Activated T-helper 17 cell treated with anti-CD3 and anti-CD28 coated beads, Interleukin-2, amount 50 U/mL, for 72 hours (primary cell): ENCODE measurements at places on chromosomes 2 and 18. TPM values are rescaled to one million over a fixed set of nuclear protein-coding genes. Genes with fewer than 3 reads are reported as not detected.

ALPP gene
- total RNA-seq: not detected

POTEI gene
- total RNA-seq: not detected

SP5 gene
- 0.19 TPM for total RNA-seq

SATB2 gene
- 0.15 TPM for total RNA-seq

ABCG8 gene
- total RNA-seq: not detected

TRIM43 gene
- not detected for total RNA-seq

SGPP2 gene
- total RNA-seq: 17.0 TPM

TANC1 gene
- total RNA-seq: 1.7 TPM

ERFE gene
- total RNA-seq: not detected

PLEKHB2 gene
- 59.8 TPM for total RNA-seq

GRCh38 chr2:221002101-221002685 lies 569.9 kb downstream of the EPHA4 start:
- H3K36me3 ChIP-seq: no peaks in the 10 kb centered on the region
- no peak overlapping the region for H3K27ac ChIP-seq
- no peak for ATAC-seq
- H3K4me1 ChIP-seq: no peaks in the 10 kb centered on the region
- no peaks in the 10 kb centered on the region for H3K27me3 ChIP-seq

DNA sequence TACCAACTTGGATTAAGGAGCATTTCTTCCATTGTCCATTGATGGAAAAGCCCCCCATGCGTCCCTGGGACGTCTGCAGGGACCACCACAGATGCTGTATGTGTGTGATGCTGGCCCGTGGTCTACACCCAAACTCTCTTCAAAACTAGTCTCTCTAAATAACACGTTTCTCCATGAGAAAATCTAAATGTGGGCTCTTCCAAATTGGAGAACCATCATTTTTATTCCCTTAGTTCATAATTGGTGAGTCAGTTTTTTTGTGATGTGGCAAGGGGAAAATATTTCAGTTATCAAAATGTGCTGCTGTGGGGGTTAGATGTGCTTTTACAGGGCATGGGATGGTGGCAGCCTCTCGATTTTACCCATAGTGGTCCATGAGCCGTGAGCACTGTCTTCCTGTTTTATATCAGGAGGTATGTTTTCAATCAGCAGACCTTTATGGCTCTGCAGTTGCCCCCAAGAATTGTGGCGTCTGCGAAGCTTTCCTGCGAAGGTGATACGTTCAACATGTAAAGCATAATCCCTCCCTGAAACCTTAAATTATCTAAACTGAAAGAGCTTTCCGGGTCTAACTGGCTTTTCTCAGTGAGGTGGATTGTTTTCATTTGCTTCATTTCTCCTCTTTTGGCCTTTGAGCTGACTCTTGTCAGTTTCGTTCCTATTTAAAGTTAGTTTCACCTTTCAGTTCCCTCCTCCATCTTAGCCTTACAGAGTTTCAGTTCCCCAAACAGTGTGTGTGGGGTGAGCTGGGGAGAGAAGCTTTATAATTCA lies 78.4 kb downstream of the SETBP1 start:
- peak overlapping the region; percentile 73 for H3K4me3 ChIP-seq
- peak; percentile 91 for ATAC-seq
- peak overlapping the region; percentile 91 for H3K27ac ChIP-seq
- H3K27me3 ChIP-seq: no peaks in the 10 kb centered on the region
- no peaks in the 10 kb centered on the region for H3K36me3 ChIP-seq

DNA sequence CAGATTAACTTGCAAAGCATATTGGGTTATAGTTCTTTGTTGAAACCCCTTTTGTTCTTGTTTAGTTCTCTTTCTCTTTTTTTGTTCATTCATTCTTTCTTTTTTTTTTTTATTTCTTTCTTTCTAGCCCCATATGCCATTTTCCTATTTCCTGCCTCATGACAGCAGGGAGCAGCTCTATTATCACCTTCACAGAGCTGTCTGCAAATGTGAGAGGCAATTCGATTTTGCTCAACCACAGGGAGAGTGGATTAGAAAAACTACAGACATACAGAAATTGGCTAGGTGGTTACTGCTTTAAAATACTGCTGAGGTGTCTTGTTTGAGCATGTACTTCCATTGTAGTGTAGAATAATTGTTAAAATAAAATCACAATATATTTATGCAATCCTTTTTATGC lies 44.2 kb upstream of the TBR1 start:
- no peaks in the 10 kb centered on the region for H3K27me3 ChIP-seq
- H3K36me3 ChIP-seq: peaks cover 67% of the 10 kb centered on the region
- H3K4me1 ChIP-seq: no peaks in the 10 kb centered on the region

DNA sequence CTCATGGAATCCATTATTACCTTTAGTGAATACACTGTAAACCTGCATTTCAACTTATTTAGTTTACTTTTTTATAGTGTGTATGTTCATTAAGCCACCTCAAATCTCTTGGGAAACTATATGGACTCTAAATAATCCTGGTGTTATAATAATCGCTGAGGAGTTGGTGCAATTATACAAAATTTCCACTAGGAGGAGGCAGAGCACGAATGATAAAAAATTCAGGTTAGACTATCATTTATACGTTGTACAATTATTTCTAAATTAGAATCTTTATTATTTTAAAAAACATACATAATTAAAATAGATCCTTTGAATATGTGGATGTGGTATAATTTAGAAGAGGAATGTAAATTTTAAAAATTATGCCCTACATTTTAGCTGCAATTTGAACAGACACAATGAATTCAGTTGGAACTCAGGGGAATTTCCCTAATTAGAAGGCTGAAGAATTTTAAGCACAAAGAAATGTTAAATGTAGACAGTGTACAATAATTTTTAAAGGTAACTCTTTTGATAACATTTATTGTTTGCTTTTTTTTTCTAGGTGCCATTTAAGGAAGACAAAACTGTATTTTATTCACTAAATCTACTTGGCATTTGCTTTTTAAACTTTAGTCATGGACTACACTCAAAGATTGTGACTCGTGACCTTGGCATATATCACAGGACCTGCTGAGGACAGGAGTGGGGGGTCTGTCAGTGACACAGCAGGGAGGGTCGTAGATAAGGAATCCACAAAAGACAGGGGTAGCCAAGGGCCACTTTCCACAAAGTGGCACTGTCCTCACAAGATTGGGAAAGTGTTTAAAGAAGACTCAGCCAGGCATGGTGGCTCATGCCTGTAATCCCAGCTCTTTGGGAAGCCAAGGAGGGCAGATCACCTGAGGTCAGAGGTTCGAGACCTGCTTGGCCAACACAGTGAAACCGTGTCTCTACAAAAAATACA lies 45.5 kb downstream of the RAB12 start:
- no peak overlapping the region for H3K27ac ChIP-seq
- no peaks in the 10 kb centered on the region for H3K4me1 ChIP-seq
- no peak for ATAC-seq
- H3K4me3 ChIP-seq: no peak overlapping the region

DNA sequence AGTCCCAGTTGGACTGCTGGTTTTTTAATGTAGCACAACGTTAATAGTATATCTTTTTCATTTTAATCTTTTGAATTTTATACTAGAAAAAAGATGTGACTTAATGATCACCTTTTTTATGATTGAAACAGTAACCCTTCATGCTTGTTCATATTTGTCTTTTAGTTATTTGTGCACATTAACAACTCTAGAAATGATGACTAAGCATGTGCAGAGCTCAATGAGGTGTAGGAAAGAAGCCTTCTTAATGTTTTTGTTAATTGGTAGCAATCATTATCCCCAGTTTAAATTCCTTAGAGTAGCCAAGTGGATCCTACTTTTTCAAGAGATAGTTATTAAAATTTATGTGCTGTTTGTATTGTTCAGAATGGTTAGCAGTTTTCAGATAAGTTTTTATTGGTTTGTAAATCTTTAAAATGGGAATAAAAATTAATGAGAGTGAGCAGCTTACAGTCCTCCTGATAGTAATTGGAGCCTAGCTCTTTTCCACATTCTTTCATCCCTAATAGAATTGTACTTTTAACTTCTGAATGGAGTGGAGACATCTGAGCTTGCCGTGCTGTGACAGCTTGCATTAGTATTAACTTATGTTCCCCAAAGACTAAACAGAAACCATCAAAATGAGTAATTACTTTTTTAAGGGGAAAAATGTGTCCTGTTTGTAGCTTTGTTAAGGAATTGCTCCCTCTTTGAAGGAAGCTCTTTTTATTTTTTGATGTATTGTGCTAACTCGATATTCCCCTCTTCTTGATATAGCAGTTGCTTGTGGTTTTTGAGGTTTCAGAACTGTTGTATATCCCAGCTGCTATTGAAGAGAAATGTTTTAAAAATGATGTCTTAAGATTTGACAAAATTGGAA lies 17.3 kb downstream of the PIK3C3 start:
- H3K36me3 ChIP-seq: peaks cover 93% of the 10 kb centered on the region
- peak overlapping the region; percentile 15 for H3K27ac ChIP-seq
- H3K4me1 ChIP-seq: peaks cover 16% of the 10 kb centered on the region
- no peak for ATAC-seq
- H3K27me3 ChIP-seq: no peaks in the 10 kb centered on the region

DNA sequence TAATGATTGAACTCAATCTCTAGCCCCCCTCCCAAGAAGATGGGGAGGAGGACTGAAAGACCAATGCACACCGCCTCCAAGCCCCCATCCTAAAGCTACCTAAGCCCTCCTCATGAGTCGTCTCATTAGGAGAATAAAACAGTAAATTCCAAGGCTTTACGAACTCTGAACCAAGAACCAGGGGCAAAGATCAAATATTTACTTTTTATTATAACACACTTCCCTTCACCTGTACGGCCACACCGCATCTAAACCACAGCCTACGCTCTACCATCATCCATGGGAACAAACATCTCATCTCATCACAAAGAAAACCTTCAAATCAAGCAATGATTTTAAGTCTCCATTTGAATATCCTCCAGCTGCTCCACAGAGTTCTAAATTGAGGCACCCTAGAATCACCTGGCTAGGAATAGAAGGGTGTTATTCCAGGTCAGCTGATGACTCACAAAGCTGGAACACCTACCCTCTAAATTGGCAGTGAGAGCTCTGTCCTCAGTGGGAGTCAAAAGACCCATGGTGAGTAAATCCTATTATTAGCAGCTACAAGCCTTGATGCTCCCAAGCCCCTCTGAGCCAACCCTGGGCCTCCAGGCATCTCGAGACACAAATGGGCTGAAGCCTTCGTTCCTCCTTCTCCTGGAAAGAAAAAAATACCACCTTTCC lies 45.6 kb upstream of the BZW1 start:
- ATAC-seq: no peak
- peaks cover 7% of the 10 kb centered on the region for H3K27me3 ChIP-seq
- peak overlapping the region; percentile 88 for H3K27ac ChIP-seq
- peak overlapping the region; percentile 54 for H3K4me3 ChIP-seq

GRCh38 chr2:167595839-167596471 lies 651.4 kb downstream of the STK39 start:
- H3K4me3 ChIP-seq: no peak overlapping the region
- ATAC-seq: no peak
- no peaks in the 10 kb centered on the region for H3K36me3 ChIP-seq
- H3K4me1 ChIP-seq: no peaks in the 10 kb centered on the region

- no peaks in the 10 kb centered on the region for H3K36me3 ChIP-seq
- H3K4me1 ChIP-seq: no peaks in the 10 kb centered on the region
- no peak overlapping the region for H3K27ac ChIP-seq
- no peak for ATAC-seq
- H3K27me3 ChIP-seq: peaks cover 3% of the 10 kb centered on the region
- H3K4me3 ChIP-seq: no peak overlapping the region
Measured at GRCh38 chr2:221336967-221337366, 235.1 kb downstream of the EPHA4 start.

DNA sequence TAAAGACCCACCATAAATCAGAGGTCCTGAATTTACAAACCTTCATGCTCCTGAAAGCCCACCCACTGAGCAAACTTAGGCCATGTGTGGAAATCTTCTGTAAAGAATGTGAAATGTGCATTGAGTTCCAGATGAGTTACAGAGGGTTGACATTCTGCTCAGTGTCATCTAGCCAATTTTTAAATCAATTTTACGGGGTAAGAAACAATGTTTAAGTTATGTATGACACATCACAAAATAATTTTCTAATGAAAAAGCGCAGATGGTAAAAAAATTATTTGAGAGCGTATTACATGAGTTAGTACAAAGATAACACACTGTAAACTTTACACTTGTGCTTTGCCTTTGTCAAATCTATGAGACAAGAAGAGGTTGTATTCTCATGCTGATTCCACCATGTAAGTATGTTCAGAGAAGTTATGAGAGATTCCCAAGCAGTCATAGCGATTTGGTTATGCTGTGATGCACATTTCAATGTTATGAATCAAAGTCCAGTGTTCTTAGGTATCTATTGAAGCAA lies 446.3 kb downstream of the ADCYAP1 start:
- no peaks in the 10 kb centered on the region for H3K27me3 ChIP-seq
- no peak overlapping the region for H3K27ac ChIP-seq
- no peak overlapping the region for H3K4me3 ChIP-seq
- H3K4me1 ChIP-seq: no peaks in the 10 kb centered on the region

GRCh38 chr2:232976176-232976575 lies 36.9 kb downstream of the NGEF start:
- H3K27ac ChIP-seq: no peak overlapping the region
- peaks cover 9% of the 10 kb centered on the region for H3K27me3 ChIP-seq
- ATAC-seq: no peak
- no peaks in the 10 kb centered on the region for H3K36me3 ChIP-seq

DNA sequence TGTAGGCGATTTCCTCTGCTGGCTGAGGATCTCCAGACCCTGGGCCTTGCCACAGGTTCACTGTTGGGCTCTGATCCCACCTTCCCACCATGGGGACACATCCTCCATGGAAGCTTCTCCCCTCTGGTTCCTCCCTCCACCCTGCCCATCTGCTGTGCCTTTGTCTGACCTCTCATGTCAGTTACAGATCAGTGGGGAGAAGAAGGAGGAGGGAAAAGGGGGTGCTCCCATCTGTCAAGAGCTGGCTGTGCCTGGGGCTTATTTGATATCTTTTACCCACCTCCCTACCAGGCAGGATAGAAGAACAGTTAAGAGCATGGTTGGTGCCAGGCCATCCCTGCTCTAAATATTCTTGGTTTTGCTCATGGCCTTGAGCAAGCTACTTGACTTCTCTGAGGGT lies 12.3 kb upstream of the DNAJB2 start:
- no peak for ATAC-seq
- no peak overlapping the region for H3K4me3 ChIP-seq

GRCh38 chr18:72819050-72819449 lies 48.7 kb downstream of the NETO1 start:
- no peaks in the 10 kb centered on the region for H3K4me1 ChIP-seq
- no peaks in the 10 kb centered on the region for H3K36me3 ChIP-seq
- no peak overlapping the region for H3K27ac ChIP-seq
- H3K4me3 ChIP-seq: no peak overlapping the region
- no peaks in the 10 kb centered on the region for H3K27me3 ChIP-seq
- no peak for ATAC-seq

DNA sequence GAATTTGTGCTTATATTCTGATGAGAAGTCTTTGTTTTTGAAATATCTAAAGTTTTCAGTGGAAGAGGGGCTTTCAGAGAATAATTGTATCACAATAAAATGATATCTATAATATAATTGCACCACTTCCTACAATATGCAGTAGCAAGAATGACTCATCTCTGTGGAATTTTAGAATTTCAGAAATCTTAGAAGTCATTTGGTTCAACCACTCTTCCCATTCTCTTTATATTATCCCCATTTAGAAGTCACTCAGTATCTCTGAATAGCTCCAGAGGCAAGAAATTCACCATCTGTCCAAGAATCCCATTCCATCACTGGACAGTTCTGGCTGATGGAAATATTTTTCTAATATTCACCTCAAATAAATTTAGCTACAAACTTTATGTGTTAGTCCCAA lies 59.3 kb upstream of the CCDC68 start:
- no peak for ATAC-seq
- H3K27ac ChIP-seq: no peak overlapping the region
- H3K4me3 ChIP-seq: no peak overlapping the region

- H3K4me3 ChIP-seq: peak overlapping the region; percentile 91
- no peaks in the 10 kb centered on the region for H3K27me3 ChIP-seq
- H3K27ac ChIP-seq: peak overlapping the region; percentile 100
- no peak for ATAC-seq
- peaks cover 20% of the 10 kb centered on the region for H3K4me1 ChIP-seq
Measured at GRCh38 chr2:159714247-159714930, 2.1 kb downstream of the MARCHF7 start.
